GOT3 (cell line): ENCODE measurements at places on chromosomes 12 and 14.

DNA sequence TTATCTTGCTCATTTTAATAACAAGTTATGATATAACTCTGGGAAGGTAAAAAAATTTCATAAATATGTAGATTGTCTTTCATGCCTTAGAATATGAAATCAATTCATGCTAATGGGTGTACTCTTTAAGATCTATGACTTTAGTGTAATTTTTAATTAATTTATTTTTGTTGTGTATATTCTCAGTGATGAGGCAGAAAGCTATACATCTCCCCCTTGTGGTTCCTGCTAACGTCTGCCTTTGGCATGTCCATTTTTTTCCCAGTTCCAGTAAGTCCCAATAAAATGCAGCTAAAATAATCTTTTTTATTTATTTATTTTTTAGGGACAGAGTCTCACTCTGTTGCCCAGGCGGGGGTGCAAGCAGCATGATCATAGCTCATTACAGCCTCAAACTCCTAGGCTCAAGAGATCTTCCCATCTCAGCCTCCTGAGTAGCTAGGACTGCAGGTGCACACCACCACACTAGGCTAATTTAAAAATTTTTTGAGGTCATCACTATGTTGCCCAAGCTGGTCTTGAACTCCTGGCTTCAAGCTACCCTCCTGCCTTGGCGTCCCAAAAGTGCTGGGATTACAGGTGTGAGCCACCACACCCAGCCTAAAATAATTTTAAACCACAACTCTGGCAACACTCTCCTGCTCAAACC is 3.3 kb upstream of the CHURC1 start:
- no peak for DNase-seq

- DNase-seq: no peak
Measured at GRCh38 chr12:72282721-72283120, 10.6 kb downstream of the TRHDE start.

DNA sequence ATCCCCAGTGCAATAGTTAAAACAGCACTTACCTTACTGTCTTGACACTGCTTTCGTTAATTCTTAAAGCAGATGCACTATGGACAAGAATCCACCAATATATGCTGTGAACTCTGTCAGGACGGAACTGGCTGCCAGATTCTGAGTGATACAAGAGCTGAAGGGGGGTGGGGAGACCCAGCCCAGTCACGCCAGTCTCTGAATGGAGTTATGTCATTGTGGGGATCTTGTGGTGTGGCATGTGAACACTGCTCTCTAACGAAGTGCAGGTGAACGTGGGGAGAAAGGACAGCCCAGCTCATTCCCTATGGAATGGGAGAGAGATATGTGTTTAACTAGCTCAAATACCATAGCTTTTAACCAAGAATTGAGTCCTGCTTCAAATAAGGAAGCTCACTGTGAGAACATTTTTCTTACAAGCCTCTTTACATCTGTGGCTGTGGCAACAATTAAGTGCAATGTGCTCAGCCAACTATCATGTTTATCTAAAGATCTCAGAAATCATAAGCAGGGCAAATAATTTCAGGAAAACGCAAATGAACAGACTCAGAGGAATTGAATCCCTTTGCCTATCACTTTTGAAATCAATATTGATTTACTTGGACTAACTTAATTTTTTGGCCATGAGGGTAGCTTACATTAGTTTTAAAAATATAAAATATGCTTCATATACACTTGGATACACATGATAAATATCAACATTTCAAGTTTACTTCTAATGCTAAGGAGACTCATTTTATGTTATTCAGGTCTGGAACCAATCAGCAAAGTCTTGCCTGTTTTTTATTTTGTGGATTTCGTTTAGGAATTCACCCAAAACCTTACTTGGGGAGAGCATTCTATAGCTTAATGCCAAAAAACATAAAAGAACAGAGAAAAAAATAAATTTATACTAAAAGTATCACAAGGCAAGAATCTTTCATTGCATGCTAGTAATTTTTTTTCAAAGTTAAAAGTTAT is at the start of gene LUM:
LUM (minus strand) TSS at position 129 of the 960 bp plus-strand sequence. CDS start 2,515 bp downstream, outside the sequence.
- DNase-seq: no peak

DNA sequence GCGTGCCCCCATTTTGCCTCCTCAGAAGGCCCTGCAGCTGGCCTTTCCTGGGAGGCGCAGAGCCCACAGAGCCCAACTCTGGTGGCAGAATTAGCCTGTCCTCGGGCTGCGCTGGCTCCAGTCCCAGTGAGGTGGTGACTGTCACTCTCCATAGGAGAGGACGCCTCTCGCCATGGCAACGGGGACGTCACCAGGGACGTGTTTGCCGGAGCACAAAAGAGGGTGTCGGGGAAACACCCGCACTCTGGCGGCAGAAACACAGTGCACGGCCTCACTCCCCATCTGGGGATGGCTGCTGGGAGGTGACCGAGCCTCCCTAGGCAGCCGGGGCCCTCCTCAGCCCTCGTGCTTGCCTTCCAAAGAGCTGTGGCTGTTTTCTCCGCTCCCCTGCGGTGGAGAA is 50.2 kb upstream of the NCOR2 start:
- DNase-seq: no peak

- no peak for DNase-seq
Measured at GRCh38 chr12:98721204-98721702, 76.2 kb downstream of the APAF1 start.

DNA sequence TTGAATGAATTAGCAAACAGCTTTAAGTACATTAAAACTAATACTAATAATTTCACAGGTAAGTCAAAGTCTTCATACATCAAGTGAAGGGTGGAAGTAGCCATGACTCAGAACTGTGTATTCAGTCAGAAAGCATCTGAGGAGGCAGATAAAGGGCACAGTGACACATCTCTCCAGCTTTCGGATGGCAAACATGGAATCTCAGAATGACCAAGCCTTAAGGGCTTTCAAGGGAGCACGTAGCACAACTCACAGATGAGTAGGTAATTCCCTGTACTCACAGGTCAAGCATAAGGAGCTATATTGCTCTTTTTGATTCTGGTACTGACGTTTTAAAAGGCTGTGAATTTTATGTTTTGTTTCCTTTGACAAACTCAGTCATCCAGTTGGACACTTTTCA is 56.0 kb downstream of the MDGA2 start:
- no peak for DNase-seq

DNA sequence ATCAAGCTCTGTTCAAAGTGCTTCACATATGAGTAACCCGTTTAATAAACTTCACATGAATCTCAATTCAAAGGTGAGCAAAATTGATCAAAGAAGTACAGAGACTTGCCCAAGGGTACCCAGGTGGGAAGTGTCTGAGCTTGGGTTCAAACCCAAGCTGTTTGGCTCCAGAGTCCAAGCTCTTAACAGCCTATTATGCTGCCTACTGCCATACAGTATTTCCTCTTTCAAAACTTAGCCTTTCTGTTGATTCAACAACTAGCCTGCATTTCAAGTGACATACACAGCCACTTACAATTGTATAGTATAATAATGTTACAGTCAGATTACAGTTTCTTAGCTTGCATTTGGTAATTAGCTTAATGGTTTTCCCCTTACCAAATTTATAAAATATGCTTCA is 29.7 kb downstream of the FRMD6 start:
- DNase-seq: no peak

GRCh38 chr12:116703214-116703795 is 34.6 kb downstream of the SPRING1 start:
- no peak for DNase-seq

- no peak for DNase-seq
Measured at GRCh38 chr12:3196488-3196887, 119.3 kb downstream of the TSPAN9 start.

DNA sequence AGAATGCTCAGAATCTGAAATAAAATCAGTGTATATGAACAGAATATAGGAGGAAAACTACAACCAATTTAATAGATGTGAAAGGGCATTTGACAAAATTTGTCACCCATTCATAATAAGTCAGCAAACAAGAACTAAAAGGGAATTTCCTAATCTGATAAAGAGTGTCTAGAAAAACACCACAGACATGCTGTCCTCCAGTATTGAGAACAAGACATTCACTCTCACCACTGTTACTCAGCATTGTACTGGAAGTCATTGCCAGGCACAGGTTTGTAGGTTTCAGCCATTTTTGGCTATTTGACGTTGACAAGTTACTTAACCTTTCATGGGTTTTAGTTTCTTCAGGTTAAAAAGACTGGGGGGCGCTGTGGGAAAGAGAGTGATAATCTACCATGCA is 13.2 kb downstream of the EIF2S1 start:
- DNase-seq: no peak

DNA sequence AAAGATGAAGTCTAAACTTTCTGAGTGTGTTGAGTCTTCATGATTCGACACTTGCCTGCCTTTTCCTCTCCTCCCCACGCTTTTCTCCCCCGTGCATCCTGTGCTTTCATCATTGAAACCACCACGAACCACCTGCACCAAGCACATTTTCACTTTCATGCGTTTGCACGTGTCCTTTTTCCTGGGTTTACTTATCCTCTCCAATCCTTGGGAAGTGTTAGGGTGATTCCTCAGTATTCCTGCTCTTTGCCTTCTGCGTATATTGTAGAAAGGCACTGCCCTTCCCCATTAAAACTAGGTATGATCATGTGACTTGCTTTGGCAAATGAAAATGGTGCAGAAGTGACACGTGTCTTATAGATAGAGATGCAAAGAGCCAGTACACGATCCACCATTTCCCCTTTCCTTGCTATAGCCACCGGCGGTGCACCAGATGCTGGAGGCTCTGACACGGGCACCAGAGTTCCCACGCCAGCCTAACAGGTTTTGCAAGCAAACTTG is 106.6 kb downstream of the BRMS1L start:
- DNase-seq: no peak

DNA sequence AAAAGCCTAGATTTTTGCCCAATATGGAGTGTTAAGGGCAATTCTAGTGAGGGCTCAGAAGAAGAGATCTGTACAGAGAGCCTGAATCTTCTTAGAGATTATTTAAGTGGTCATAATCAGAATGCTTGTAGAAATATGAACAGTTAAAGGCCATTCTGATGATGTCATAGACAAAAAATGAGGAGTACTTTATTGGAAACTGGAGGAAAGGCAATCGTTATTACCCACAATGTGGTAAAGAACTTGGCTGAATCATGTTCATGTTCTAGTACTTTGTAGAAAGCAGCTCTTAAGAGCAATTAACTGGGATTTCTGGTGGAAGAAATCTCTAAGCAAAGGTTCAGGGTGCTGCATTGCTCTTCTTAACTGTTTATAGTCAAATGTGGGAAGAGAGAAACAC is 36.4 kb upstream of the SYT10 start:
- no peak for DNase-seq

DNA sequence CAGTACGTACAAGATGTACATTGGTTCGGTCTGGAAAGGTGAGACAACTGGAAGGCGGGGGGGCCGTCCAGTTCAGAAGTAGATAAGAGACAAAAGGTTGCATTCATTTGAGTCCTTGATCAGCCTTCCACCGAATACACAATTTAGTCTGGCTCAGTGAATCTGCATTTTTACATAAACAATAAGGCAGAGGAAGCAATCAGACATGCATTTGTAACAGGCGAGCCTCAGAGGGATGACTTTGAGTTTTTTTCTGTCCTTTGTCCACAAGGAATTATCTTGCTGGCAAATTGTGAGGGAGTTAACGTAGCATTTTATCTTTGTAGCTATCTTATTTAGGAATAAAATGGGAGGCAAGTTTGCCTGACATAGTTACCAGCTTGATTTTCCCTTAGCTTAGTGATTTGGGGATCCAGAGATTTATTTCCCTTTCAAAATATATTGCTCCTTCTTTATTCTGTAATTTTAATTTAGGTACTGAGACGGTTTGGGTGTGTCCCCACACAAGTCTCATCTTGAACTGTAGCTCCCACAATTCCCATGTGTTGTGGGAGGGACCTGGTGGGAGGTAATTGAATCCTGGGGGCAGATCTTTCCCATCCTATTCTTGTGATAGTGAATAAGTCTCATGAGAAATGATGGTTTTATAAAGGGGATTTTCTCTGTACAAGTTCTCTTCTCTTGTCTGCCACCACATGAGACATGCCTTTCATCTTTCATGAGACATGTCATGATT is 59.4 kb downstream of the TESPA1 start:
- no peak for DNase-seq

GRCh38 chr12:18108611-18109010 is 18.6 kb upstream of the RERGL start:
- DNase-seq: no peak

DNA sequence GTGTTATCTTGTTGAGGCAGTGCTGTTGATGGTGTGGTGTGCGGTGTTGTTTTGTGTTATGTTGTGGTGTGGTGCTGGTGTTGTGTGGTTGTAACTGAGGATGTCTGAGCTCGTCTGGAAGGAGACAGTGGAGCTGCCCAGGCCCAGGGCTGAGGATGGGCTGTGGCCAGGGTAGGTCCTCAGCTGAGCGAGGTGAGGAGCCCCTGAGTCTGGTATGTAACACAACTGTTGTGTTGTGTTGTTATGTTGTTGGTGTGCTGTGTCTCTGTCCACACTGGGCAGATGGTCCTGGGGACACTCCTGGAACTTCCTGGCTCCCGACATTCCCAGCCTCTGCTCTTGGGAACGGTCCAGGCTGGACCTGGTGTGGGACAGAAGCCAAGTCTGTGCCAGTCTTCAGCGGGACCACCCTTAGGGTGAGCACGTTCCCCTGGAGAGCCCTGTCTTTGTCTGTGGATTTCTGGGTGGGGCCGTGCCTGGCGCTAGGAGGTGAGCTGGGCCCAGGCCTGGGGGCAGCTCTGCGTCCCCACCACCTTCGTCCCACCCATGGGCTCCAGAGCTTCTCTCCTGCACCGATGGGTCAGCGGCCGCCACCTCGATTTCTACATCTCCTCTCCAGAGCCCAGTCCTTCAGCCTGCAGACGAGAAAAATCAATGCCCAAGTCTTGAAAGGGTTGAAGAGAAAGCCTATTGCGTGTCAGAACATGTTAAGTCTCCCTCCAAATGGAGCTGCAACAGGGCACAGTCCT is 27.4 kb upstream of the SFSWAP start:
- DNase-seq: no peak

DNA sequence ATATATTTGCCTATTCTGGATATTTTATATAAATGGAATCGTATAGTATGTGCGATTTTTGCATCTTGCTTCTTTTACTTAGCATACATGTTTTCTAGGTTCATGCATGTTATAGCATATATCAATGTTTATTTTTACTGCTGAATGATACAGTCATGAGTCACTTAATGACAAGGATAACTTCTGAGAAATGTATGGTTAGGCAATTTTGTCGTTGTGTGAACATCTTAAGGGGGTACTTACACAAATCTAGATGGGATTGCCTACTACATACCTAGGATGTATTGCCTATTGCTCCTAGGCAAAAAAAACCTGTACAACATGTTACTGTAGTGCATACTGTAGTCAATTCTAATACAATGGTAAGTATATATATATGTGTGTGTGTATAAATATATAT is 8.8 kb downstream of the USP15 start:
- DNase-seq: no peak

GRCh38 chr14:89296281-89296745 is 120.7 kb downstream of the FOXN3 start:
- DNase-seq: no peak
